ENCODE measurements at places on chromosomes 5 and 9.

GRCh38 chr5:133240425-133241091 is 188.7 kb downstream of the HSPA4 start:
- DNase-seq = peak; percentile 10

GRCh38 chr9:107983762-107984161 is 494.2 kb upstream of the KLF4 start:
- DNase-seq = no peak

DNA sequence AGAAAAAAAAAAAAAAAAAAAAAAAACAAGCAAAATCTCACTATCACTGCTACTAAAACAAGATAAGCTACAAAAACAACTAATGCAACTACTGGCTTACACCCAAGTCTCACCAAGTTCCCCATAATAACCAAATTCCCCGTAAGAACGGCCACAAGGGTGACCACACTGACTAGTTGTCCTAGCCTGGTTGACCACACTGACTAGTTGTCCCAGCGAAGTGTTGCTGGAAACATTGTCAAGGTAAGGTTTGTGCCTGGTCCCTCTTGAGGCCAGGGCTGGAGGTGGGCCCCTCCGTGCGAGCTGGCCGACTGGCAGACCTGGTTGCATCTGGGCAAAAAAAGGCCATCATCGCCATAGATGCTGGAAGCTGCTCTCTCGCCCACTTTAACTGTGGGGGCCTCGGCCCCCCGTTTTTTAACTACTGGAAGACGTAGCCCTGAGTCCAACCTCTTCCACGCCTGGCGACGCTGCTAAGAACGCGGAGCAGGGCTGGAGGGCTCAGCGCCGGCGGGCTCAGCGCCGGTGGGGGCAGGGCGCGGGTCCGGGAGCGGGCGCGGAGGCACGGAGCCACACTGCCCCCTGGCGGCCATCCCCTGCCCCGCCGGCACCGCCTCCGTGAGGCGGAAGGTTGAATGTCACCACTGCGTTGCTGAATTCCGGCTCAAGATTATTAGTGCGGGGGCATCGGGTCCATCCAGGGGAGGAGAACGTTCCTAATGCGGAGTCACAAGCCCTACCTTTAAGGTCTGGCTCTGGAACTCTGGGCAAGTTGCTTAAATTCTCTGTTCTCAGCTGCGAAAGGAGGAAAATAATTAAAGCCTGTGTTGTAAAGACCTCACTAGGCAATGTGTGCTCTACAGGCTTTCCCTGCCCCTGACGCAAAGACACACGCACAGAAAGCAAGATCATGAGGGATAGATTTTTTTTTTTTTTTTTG is 84.0 kb downstream of the HSD17B3 start:
- DNase-seq = peak; percentile 74

- no peak for DNase-seq
These were observed 17.2 kb upstream of the QRFP start for GRCh38 chr9:130913599-130914416.

DNA sequence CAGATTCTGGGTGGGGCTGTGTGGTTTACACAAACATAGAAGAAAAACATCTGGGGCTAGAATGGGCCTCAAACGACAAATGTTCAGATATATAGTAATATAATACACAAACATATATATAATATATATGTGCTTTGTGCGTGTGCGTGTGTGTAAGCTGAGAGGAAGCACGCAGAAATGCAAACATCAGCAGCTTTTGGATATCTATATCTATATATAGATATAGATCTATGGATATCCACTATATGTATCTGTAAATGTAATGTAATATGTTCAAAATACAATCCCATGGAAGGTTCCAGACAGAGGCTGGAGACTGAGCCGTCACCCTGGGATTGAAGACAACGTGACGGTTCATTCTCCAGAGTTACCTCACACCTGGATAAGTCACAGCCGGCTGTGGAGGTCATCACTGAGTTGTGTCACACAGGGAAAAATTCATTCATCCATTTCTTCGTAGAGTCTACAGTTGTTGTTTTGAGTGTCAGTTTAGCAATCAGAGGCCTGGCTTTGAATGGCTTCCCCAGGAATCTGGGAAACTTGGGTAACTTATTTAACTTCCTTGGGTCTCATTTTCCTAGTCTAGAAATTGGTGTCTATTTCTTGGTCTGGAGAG is 123.0 kb upstream of the CPEB4 start:
- no peak for DNase-seq

- DNase-seq = no peak
These were observed 258.3 kb downstream of the HSPA4 start for GRCh38 chr5:133309984-133310621.

- DNase-seq = no peak
These were observed 87.9 kb downstream of the SLC1A3 start for GRCh38 chr5:36694351-36694750.

DNA sequence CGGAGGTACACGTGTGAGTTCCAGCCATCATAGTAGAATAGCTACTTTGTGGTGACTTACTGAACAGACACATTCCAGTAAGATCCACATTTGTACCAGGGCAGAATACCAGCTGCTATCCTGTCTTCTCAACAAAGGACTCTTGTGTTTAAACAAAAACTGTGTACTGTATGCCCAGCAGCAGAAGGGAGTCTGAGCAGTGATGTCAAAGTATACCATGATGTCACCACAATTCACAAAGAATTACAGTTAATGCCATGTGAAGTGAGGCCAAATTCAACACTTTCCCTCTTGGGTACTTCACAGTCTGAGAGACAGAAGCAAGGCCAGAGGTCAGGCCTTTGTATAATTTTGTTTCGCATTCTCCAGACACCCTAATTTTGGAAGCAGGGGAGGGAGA is 137.0 kb downstream of the ADAMTSL1 start:
- peak; percentile 96 for DNase-seq

- no peak for DNase-seq
These were observed 188.7 kb downstream of the FBXL17 start for GRCh38 chr5:108193021-108193795.

GRCh38 chr9:1071730-1072129 is 21.6 kb downstream of the DMRT2 start:
- no peak for DNase-seq

DNA sequence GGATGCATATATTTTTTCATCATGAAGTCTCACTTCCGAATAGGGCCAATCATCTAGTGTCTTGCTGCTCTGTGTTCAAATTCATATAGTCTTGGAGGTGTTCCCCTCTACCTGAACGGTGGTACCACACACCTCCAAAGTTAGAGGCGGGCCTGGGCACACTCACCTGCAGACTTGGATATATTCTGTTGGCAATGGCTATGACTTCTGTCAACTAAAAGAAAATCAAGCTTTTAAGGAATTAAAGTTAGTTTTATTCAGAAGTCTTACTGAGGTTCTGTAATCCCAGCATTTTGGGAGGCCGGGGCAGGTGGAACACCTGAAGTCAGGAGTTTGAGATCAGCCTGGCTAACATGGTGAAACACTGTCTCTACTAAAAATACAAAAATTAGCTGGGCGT is 2.6 kb upstream of the NIPAL4 start:
- no peak for DNase-seq

DNA sequence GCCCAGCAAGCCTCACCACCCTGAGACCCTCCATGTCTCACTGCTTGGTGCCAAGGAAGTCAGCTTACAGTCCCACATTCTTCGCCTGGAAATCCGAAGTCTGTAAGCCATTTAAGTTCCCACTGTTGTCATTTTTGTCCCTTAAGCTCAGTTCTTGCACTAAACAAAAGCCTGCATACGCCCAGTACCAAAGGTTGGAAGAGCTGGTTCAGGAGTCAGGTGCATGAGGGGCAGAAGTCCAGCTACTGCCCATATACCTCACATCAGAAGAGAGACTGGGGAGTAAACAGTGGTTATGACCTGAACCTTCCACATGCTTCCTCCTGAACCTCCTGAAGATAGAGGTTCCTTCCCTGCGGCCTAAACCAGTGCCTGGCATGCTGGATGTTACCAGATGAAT is 146.0 kb downstream of the FRMD3 start:
- DNase-seq = no peak

GRCh38 chr5:75536147-75536546 is 24.5 kb downstream of the POLK start:
- no peak for DNase-seq

GRCh38 chr5:180137401-180138213 is 66.0 kb upstream of the RNF130 start:
- no peak for DNase-seq

GRCh38 chr9:124352616-124353015 is 62.6 kb downstream of the PSMB7 start:
- DNase-seq = peak; percentile 53

DNA sequence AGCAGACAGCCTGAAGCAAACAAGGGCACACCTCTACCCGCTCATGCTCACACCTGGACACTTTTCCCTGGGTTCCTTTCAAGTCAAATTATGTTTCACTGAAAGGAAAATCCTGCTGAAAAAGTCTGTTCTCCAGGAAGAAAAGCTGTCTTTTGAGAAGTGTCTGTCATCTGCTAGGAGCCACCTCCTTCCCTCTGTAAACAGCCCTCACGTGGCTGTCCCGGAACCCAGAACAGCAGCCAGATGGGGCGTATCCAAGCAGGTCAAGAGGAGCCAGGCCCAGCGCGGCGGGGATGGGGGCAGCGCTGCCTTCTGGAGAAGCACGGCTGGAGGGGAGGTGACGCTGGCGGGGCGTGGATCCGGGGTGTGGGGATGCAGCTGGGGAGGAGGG is at the start of gene PNPLA7:
Gene PNPLA7, minus strand, starts transcription at position 172 of the 391 bp plus-strand sequence. CDS start 205 bp downstream, outside the sequence.
- peak; percentile 84 for DNase-seq

- no peak for DNase-seq
These were observed 310.7 kb downstream of the PJA2 start for GRCh38 chr5:109099081-109099480.

GRCh38 chr5:88583471-88583870 is 299.5 kb downstream of the MEF2C start:
- no peak for DNase-seq

DNA sequence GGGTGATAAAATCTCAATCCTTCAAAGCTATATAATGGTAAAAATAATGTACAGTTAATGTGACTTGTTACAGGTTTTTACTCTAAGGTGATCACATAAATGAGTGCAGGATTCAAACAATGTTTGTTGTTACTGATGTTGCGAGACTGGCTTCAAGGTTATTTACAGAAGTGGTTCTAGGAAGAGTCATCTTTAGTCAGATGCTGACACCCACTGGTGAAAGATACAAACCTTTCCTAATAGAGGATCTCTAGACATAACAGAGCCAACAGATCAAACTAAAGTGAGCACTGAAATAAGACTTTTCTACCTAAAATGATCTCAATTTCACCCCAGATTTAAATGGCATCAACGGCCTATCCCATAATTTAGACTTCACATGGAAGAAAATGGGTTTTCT is 20.2 kb downstream of the ARSB start:
- DNase-seq = peak; percentile 78

GRCh38 chr5:99973779-99974178 is 561.4 kb upstream of the FAM174A start:
- no peak for DNase-seq

- no peak for DNase-seq
These were observed 107.2 kb upstream of the SHB start for GRCh38 chr9:38176251-38176650.

DNA sequence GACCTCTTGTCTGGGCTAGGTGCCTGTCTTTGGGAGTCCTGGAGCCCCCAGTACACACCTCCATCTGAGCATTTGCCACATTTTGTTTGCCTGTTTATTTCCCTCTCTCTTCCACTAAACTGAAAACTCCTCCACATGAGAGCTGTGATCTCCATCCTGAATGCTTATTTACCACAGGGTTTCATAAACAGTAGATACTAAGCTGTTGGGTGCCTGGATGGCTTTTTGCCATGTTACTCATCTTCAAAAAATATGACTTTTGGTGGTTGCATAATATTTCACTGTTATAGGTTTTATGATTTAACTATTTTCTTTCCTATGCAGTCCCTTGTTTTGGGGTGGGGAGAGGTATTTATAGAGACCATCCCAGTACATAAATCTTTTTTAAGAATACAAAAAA is 99.6 kb downstream of the APBA1 start:
- no peak for DNase-seq

- DNase-seq = no peak
These were observed at the start of gene C5 for GRCh38 chr9:121050128-121050988. Gene C5, minus strand, starts transcription at chr9:121050275. Its CDS starts 29 bp downstream, at chr9:121050246.

- peak; percentile 39 for DNase-seq
These were observed 191.0 kb downstream of the RAB3C start for GRCh38 chr5:58773744-58774441.

- no peak for DNase-seq
These were observed 129.7 kb upstream of the OTULINL start for GRCh38 chr5:14451871-14452270.

- DNase-seq = no peak
These were observed 268.2 kb downstream of the MLLT3 start for GRCh38 chr9:20353931-20354652.

DNA sequence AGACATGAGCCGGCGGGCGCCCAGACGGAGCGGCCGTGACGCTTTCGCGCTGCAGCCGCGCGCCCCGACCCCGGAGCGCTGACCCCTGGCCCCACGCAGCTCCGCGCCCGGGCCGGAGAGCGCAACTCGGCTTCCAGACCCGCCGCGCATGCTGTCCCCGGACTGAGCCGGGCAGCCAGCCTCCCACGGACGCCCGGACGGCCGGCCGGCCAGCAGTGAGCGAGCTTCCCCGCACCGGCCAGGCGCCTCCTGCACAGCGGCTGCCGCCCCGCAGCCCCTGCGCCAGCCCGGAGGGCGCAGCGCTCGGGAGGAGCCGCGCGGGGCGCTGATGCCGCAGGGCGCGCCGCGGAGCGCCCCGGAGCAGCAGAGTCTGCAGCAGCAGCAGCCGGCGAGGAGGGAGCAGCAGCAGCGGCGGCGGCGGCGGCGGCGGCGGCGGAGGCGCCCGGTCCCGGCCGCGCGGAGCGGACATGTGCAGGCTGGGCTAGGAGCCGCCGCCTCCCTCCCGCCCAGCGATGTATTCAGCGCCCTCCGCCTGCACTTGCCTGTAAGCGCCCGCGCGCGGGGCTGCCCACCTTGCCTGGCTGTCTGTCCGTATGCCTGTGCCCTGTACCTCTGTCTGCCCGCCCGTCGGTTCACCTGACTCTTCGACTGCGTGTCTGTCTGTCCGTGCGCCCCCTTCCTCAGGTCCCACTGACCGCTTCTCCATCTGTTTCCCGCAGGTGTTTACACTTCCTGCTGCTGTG is 412 bp downstream of the FGF18 start:
- DNase-seq = no peak

GRCh38 chr9:110337727-110338126 is at the start of gene TXNDC8:
Gene TXNDC8, minus strand, starts transcription at chr9:110337863.
- DNase-seq = no peak

GRCh38 chr5:132221781-132222648 is 5.6 kb downstream of the P4HA2 start:
- peak; percentile 41 for DNase-seq
